ENCODE measurements at places on chromosomes 12 and 14.

DNA sequence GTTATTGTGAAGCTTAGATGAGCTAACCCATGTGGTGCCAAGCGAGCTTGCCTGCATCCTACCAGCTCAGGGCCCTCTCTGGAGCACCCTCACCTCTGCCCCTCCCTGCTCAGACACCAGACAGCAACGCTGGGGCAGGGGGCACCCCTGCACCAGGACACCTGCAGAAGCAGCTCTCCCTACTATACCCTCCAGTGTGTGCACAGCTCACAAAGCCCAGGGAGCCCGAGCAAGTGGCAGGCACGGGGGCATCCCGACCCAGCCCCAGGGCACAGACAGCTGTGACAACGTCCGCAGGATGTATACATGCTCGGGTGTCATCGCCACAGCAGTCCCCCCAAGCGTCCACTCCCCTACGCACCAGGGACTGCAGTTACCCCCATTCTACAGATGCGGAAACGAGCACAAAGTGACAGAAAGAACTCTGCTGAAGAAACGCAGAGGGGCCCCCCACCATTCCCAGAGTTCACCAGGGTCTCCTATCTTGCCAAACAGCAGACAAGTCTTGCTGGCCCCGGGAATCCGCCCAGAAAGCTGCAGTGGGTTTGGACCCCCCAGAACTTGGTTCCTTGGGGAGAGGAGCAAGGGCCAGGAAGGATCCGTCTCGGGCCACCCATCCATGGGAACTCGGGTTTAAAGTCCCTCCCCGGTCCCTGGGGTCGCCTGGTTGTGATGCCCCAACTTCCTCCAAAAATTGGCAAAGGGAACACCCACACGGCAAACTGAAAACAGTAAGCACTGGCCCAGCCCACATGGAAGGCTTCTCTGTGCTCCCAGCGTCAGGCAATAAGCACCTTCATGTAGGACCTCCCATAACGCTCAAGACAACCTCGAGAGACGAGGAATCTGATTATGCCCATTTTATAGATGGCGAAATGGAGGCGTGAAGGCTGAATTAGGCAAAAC lies 12.0 kb downstream of the NCOR2 start:
- DNase-seq: no peak

- DNase-seq: peak; percentile 20
Observed at GRCh38 chr12:85617307-85618091, 218.7 kb downstream of the RASSF9 start.

DNA sequence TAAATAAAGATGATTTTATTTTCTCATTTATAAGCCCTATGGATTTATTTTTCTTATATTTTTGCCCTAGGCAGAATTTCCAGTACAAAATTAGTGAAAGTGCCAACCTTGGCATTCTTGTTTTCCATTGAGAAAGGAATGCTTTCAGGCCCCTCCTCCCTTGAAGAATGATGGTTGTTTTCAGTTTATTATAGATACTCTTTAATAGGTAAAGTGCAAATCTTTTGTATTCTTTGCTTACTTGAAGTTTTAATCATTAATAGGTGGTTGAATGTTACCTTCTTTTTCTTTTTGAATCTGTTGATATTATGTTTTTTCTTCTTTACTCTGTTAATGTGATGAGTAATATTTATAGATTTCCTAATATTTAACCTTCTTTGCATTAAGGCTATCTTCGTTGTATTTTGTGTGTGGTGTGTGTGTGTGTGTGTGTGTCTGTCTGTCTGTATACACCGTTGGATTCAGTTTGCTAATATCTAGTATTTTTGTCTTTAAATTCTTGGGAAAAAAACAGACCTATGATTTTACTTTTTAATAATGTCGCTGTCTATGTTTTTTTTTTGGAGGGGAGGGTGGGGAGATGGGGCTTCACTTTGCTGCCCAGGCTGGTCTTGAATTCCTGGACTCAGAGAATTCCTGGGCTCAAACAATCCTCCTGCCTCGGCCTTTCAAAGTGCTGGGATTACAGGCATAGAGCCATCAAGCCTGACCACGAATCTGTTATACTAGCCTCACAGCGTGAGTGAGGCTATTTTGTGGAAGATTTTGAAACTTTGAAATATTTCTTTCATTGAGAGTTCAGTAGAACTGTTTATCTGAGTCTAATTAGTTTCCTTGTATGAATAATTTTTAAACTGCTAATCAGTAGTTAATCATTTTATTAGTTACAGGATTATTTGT lies 13.5 kb downstream of the SRGAP1 start:
- no peak for DNase-seq

DNA sequence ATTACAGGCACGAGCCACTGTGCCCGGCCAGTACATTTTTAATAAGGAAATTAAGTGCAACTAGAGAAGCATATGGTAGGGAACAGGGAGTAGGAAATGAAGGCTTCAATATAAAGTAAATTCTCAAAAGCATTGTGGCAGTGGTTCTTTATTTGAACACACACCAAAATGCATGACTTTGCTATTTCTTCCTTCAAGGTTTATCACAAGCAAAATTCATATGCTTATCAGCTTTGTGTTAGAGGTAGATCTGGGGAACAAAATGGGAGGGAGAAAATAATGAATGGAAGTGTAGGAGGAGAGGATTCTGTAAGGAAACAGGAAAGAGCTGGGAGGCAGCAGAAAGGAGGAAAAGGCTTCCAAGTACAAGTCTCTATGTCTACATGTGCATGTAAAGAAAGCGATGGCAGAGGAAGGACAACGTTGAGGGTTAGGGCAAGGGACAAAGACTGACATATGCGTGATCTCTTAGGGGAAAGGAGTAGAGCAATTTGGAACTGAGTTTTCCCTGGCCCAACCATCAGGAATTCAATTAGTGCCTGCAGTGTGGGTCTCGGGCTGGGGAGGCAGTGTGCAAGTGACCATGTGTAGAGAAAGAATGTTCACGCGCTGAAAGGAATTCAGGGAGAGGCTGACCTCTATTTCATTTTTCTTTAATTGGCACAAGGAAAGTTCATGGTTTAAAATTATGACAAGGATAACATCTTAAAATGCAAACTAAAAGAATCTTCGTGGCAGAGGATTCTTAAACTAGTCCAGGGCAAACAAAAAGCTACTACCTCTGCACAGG lies 22.9 kb upstream of the RASSF8 start:
- no peak for DNase-seq

All from NCI-H1930 (cell line).